Activated CD4-positive, alpha-beta T cell treated with anti-CD3 and anti-CD28 coated beads, Interleukin-2, amount 10 ng/mL, durations not matched to agents 7 days and 5 days (primary cell): ENCODE measurements at places on chromosomes 1 and 21. TPM values are rescaled to one million over a fixed set of nuclear protein-coding genes. Genes with fewer than 3 reads are reported as not detected.

DNA sequence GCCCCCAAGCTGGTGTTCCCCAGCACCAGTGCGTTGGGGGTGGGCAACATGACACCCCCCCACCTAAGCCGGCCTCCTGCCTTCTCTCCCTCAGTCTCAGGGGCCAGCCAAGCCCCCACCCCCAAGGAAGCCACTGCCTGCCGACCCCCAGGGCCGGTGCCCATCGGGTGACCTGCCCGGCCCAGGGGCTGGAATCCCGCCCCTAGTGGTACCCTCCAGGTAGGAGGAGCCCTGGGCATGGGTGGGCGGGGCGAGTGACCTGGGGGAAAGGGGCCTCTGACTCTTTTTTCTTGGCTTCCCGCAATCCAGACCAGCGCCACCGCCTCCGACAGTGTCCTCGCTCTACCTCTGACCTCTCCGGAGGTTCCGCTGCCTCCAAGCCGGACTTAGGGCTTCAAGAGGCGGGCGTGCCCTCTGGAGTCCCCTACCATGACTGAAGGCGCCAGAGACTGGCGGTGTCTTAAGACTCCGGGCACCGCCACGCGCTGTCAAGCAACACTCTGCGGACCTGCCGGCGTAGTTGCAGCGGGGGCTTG lies 1.3 kb upstream of the EFNA4 start:
- peak overlapping the region; percentile 91 for H3K4me3 ChIP-seq
- no peak for DNase-seq
- H3K27me3 ChIP-seq, result no peaks in the 10 kb centered on the region
- H3K36me3 ChIP-seq, result peaks cover 5% of the 10 kb centered on the region
- H3K4me1 ChIP-seq, result peaks cover 36% of the 10 kb centered on the region
- H3K27ac ChIP-seq, result no peak overlapping the region

- no peak overlapping the region for H3K4me3 ChIP-seq
- peak overlapping the region; percentile 54 for H3K27ac ChIP-seq
- no peaks in the 10 kb centered on the region for H3K27me3 ChIP-seq
- no peak for DNase-seq
- peaks cover 20% of the 10 kb centered on the region for H3K36me3 ChIP-seq
These were observed 371.7 kb downstream of the PTPRC start for GRCh38 chr1:199010492-199010891.

- no peak overlapping the region for H3K27ac ChIP-seq
- peaks cover 2% of the 10 kb centered on the region for H3K27me3 ChIP-seq
- DNase-seq, result no peak
- no peaks in the 10 kb centered on the region for H3K36me3 ChIP-seq
These were observed 31.2 kb upstream of the IFNAR2 start for GRCh38 chr21:33198346-33199099.

- no peaks in the 10 kb centered on the region for H3K36me3 ChIP-seq
- no peak overlapping the region for H3K4me3 ChIP-seq
- no peak for DNase-seq
- H3K4me1 ChIP-seq, result peaks cover 3% of the 10 kb centered on the region
These were observed 84.2 kb downstream of the ADSS2 start for GRCh38 chr1:244367399-244368114.

GRCh38 chr1:152029144-152029928 lies 7.5 kb downstream of the S100A11 start:
- no peak overlapping the region for H3K27ac ChIP-seq
- peaks cover 50% of the 10 kb centered on the region for H3K36me3 ChIP-seq
- H3K27me3 ChIP-seq, result no peaks in the 10 kb centered on the region
- peaks cover 46% of the 10 kb centered on the region for H3K4me1 ChIP-seq

DNA sequence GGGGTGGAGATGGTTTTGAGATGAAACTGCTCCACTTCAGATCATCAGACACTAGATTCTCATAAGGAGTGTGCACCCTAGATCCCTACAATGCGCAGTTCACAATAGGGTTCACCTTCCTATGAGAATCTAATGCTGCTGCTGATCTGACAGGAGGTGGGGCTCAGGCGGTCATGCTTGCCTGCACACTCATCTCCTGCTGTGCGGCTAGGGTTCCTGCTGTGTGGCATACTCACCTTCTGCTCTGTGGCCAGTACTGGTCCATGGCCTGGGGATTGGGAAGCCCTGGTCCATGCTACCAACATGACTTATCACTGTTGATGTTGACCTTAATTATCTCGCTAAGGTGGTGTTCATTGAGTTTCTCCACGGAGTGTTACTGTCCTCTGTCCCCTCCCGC lies 144.5 kb downstream of the NAV1 start:
- H3K27me3 ChIP-seq, result peaks cover 7% of the 10 kb centered on the region
- no peak for DNase-seq
- H3K4me1 ChIP-seq, result no peaks in the 10 kb centered on the region
- no peaks in the 10 kb centered on the region for H3K36me3 ChIP-seq
- no peak overlapping the region for H3K4me3 ChIP-seq

The ACTN2 gene
- total RNA-seq, result not detected

GRCh38 chr1:13642306-13643004 lies 57.5 kb upstream of the PRDM2 start:
- H3K36me3 ChIP-seq, result no peaks in the 10 kb centered on the region
- no peaks in the 10 kb centered on the region for H3K4me1 ChIP-seq
- DNase-seq, result no peak
- no peak overlapping the region for H3K4me3 ChIP-seq
- no peak overlapping the region for H3K27ac ChIP-seq

The CLCA2 gene
- total RNA-seq, result not detected

The TLCD4 gene
- total RNA-seq, result 0.04 TPM

The CRP gene
- not detected for total RNA-seq

GRCh38 chr1:232893481-232894313 lies 56.7 kb upstream of the NTPCR start:
- no peaks in the 10 kb centered on the region for H3K27me3 ChIP-seq
- H3K36me3 ChIP-seq, result peaks cover 2% of the 10 kb centered on the region
- no peak for DNase-seq
- H3K4me1 ChIP-seq, result peaks cover 8% of the 10 kb centered on the region
- no peak overlapping the region for H3K27ac ChIP-seq
- no peak overlapping the region for H3K4me3 ChIP-seq

DNA sequence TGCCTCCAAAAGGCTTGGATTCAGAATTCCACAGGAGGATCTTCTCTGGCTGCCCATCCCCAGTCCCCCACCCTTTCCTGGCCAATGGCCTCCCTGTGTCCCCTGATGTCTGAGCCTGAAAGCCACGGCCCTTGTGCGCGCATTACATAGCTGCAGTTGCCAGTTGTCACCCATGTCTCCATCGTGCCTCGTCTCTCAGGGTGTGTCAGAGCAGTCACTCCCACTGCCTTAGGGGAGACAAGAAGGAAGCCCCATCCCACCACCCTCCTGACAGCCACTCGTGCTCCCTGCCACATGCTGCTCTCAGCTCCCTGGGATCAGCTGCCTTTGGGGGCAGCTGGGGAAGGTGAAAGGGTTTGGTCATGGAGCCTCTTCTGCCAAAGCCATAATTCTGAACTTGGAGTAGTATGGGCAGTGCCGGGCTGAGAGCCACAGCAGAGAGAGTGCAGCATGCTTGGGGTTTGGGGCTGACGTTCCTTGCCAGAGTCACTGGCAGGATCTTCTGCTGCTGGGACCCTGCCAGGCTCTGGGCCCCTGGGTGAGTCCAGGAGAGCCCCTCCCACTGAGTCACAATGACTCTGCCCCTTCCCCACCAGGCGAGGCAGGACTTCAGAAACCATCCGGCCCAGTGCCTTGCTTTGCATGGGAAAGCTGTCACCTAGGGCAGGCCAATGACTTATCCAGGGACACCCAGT lies 285.9 kb upstream of the VAMP3 start:
- no peaks in the 10 kb centered on the region for H3K4me1 ChIP-seq
- no peak for DNase-seq
- H3K4me3 ChIP-seq, result no peak overlapping the region
- no peak overlapping the region for H3K27ac ChIP-seq
- no peaks in the 10 kb centered on the region for H3K36me3 ChIP-seq

- H3K36me3 ChIP-seq, result peaks cover 7% of the 10 kb centered on the region
- H3K4me3 ChIP-seq, result no peak overlapping the region
- H3K27me3 ChIP-seq, result no peaks in the 10 kb centered on the region
These were observed 74.2 kb downstream of the SSBP3 start for GRCh38 chr1:54331843-54332463.

GRCh38 chr1:229599218-229599954 lies 26.5 kb downstream of the TAF5L start:
- peaks cover 44% of the 10 kb centered on the region for H3K36me3 ChIP-seq
- no peak overlapping the region for H3K4me3 ChIP-seq
- H3K27me3 ChIP-seq, result no peaks in the 10 kb centered on the region
- H3K4me1 ChIP-seq, result peaks cover 10% of the 10 kb centered on the region

The TNNI3K gene
- not detected for total RNA-seq

DNA sequence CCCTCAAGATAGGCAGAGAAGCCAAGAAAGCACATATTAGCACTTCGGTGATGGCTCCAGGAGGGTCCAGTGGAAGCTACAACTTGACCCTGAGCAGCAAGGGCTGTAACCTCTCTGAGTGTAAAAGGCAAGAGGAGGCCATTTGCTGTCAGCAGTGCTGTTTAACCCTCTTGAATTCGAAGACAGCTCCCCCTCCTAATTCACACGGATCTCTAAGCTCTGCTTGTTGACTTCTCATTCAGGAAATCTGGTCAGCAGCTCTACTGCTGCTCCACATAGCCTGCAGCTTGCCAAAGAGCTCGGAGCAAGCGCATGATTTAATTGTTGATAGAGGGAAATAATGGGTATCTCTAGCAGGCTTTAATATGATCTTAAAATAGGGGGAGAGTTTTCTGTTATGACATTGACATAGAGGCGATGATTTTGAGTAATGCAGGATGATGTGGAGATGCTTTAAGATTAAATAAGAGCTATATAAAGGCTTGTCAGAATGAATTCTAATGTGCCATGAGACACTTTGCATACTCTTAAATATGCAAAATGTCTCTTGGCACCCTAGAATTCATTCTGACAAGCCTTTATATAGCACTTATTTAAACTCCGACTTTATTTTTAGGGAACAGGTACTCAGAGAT lies 79.4 kb upstream of the USH2A start:
- no peak for DNase-seq
- H3K27ac ChIP-seq, result no peak overlapping the region
- no peaks in the 10 kb centered on the region for H3K4me1 ChIP-seq
- no peak overlapping the region for H3K4me3 ChIP-seq
- no peaks in the 10 kb centered on the region for H3K27me3 ChIP-seq
- H3K36me3 ChIP-seq, result no peaks in the 10 kb centered on the region

The LRRC8B gene
- total RNA-seq, result 22.1 TPM

DNA sequence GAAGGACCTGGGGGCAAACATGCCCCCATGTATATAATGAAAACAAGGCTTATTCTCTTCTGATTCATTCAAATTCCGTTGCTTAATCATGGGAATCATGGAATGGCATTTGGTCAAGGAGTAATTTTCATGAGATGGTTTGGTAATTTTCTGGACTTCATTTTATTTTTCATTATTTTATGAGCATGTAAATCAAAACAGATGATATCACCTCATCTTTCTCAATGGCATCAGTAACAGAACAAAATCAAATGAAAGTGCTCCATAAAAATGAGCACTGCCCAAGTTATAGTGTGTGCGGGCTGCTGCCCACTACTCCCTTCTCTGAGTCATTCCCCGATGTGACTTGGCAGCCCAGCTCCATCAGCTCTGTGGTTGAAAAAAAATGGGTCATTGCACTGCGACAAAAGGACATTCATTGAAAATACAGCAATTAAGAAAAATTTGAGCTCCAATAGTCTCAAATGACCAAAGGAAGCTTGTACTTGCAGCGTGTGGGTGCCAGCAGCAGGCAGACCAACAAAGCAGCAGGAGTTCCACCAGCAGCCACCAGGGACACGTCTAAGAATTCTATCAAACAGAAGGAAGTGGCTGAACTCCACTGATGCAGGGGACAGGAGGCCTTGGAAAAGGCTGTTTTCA lies 84.3 kb upstream of the VAV3 start:
- peaks cover 3% of the 10 kb centered on the region for H3K36me3 ChIP-seq
- DNase-seq, result peak; percentile 26
- H3K27ac ChIP-seq, result no peak overlapping the region
- H3K4me1 ChIP-seq, result peaks cover 8% of the 10 kb centered on the region

The PRAMEF2 gene
- not detected for total RNA-seq

The C1orf141 gene
- not detected for total RNA-seq

DNA sequence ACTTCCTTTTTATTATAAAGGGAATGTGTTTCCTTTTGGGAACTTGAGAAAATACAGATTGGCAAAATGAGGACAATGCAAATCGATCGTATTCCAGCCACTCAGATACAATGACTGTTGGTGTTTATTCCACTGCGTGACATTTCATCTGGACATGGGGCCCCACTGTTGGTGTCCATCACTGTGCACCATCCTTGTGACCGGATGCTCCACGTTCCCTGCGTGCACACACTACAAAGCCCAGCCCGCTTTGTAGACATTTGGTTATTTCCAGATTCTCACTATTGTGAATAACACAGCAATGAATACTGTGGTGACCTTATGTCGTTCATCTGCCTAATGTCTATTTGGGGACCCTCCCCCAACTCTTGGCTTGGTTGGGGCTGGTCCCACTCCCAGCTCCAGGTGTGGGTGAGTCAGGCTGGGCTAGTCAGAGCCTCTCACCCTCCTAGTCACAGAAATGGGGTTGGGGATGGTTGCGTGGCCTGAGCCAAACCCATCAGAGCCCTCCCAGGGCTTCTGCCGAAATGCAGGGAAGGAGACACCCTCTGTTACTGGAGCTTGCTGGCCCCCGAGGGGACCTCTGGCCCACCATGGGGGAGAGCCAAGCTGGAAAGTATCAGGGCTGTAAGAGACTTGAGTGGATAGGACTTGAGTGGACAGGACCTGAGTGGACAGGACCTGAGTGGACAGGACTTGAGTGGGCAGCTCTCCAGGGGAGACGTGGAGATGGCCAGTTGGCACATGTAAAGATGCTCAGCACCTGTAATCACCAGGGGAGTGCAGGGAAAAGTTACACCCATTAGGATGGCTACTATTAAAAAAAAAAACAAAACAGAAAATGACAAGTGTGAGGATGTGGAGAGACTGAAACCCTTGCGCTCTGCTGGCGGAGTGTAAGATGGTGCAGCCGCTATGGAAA lies 57.1 kb upstream of the ADARB1 start:
- H3K4me3 ChIP-seq, result peak overlapping the region; percentile 4
- peaks cover 30% of the 10 kb centered on the region for H3K27me3 ChIP-seq
- DNase-seq, result no peak
- H3K4me1 ChIP-seq, result peaks cover 8% of the 10 kb centered on the region
- H3K27ac ChIP-seq, result no peak overlapping the region

GRCh38 chr1:155983191-155984024 lies 5.1 kb upstream of the ARHGEF2 start:
- DNase-seq, result no peak
- H3K4me3 ChIP-seq, result no peak overlapping the region
- H3K36me3 ChIP-seq, result peaks cover 3% of the 10 kb centered on the region
- H3K4me1 ChIP-seq, result peaks cover 48% of the 10 kb centered on the region

DNA sequence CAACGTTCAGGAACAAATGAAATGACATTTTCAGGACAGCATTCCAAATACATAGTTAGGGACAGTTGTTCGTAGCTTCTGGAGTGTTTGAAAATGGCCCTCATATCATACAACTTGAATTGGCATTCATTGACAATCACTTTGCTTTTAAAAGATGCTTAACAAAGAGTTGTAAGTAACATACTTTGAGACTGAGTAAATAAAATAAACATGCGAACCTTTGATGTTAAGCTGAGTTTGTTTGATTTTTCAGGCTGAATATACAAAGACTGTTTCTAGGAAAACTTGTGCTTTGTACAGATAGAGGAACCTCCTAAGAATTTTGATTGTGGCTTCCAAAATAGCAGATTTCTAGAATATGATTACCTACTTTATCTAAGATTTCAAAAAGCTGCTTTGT lies 45.3 kb downstream of the ITSN1 start:
- no peak overlapping the region for H3K4me3 ChIP-seq
- no peak for DNase-seq
- H3K36me3 ChIP-seq, result no peaks in the 10 kb centered on the region

The PDC gene
- total RNA-seq, result not detected

The GIPC2 gene
- 0.08 TPM for total RNA-seq
